ENCODE measurements at places on chromosomes 7 and 10. TPM values are rescaled to one million over a fixed set of nuclear protein-coding genes. Genes with fewer than 3 reads are reported as not detected.

CARD11 gene
- 0.18 TPM for total RNA-seq

HSPA12A gene
- 16.1 TPM for total RNA-seq

LIPM gene
- total RNA-seq = not detected

ARHGAP22 gene
- 35.3 TPM for total RNA-seq

SLC16A12 gene
- total RNA-seq = 1.6 TPM

TAF5 gene
- 3.6 TPM for total RNA-seq

METTL27 gene
- 1.7 TPM for total RNA-seq

FAM25C gene
- not detected for total RNA-seq

MRLN gene
- total RNA-seq = not detected

SERPINE1 gene
- total RNA-seq = 1,441 TPM

C7orf57 gene
- total RNA-seq = not detected

OR6B1 gene
- total RNA-seq = not detected

NOS3 gene
- 0.28 TPM for total RNA-seq

GALNT11 gene
- 24.4 TPM for total RNA-seq

GALNT17 gene
- not detected for total RNA-seq

KLF14 gene
- total RNA-seq = not detected

CYP2C18 gene
- total RNA-seq = not detected

NPVF gene
- total RNA-seq = not detected

CYP3A4 gene
- total RNA-seq = not detected

TRPV6 gene
- not detected for total RNA-seq

RALA gene
- total RNA-seq = 15.8 TPM

SLC35B4 gene
- total RNA-seq = 19.7 TPM

KLLN gene
- total RNA-seq = 0.56 TPM

DNTT gene
- not detected for total RNA-seq

WEE2 gene
- total RNA-seq = not detected

TNS3 gene
- 64.3 TPM for total RNA-seq

RAB19 gene
- not detected for total RNA-seq

RAMP3 gene
- not detected for total RNA-seq

FRAT2 gene
- 2.5 TPM for total RNA-seq

NME8 gene
- total RNA-seq = not detected

FMC1 gene
- total RNA-seq = 6.4 TPM

GPR26 gene
- not detected for total RNA-seq

CHCHD1 gene
- 13.9 TPM for total RNA-seq

Measured in IMR-90 (cell line).